ENCODE measurements at places on chromosomes 16 and 17.

DNA sequence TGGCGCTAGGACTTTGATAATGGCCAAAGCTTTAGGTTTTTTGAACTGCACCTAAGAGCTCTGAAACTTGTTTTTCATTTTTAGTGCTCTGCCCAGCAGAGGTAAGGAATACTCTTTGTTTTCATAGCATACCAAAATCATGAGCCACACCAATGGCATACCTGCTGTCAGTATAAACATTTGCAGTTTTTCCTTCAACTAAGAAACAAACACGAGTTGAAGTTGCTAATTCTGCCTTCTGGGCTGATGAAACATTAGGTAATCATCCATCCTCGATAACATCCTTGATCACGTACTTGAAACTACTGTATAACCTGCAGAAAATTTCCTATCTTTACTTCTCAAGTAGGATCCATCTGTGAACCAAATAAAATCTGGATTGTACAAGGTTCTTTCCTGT lies 20.6 kb upstream of the B4GALNT2 start:
- DNase-seq, result no peak

- no peak for DNase-seq
Observed at GRCh38 chr16:58717994-58718393, 16.1 kb downstream of the GOT2 start.

DNA sequence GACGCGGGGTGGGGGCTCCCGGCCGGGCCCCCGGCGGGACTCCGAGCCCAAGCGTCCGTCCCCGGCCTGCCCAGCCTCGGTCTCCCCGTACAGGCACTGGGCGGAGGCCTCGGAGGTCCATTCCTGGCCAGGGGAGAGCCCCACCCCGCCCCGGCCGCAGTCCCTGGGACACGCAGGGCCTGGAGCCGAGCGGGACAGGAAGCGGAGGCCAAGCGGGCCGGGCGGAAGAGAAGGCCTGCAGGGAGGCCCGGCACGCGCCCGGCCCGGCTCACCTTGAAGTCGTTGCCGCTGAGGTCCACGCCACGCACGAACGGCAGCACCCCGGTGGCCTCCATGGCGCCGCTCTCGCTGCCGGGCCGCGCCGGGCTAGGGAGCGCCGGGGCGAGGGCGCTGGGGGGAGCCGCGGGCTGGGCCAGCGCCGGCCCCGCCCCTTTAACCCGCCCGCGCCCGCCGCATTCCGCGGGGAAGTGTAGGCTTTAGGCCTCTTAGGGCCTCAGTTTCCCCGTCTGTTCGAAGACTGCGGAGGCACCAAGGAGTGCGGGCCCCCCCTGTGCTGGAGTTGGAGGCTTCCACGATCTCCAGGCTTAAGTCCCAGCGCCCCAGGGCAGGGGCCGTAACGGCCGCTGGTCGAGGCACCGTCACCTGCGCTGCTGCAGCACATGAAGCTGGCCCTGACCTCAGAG lies at the start of gene FLII:
Gene FLII (minus strand): TSS at position 383 of the 683 bp plus-strand sequence. CDS start 48 bp downstream, at position 335.
- peak; percentile 78 for DNase-seq

DNA sequence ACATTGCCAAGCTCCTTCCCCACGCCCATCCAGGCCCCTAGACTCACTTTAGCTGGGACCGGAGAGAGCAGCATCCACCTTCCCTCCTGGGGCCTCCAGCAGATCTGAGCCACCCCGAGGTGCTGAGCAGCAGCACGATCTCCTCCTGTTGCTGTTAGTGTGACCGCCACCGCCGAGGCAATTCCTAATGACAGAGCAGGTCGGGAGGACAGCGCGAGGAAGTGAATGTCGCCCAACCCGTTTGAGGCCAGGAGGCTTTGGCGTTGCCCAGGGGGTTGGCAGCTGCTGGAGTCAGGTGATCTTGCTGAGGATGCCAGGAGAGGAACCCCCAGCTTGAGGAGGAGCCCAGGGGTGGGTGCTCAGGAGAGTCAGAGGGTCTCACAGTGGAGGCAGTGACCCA lies at the start of gene RNF222:
Gene RNF222 (minus strand): TSS at position 192 of the 400 bp plus-strand sequence. CDS start 4,366 bp downstream, outside the sequence.
- DNase-seq, result peak; percentile 81

GRCh38 chr16:12455287-12455798 lies 348.3 kb downstream of the CPPED1 start:
- peak; percentile 78 for DNase-seq

- DNase-seq, result no peak
Observed at GRCh38 chr17:9705745-9706144, 60.4 kb downstream of the USP43 start.

DNA sequence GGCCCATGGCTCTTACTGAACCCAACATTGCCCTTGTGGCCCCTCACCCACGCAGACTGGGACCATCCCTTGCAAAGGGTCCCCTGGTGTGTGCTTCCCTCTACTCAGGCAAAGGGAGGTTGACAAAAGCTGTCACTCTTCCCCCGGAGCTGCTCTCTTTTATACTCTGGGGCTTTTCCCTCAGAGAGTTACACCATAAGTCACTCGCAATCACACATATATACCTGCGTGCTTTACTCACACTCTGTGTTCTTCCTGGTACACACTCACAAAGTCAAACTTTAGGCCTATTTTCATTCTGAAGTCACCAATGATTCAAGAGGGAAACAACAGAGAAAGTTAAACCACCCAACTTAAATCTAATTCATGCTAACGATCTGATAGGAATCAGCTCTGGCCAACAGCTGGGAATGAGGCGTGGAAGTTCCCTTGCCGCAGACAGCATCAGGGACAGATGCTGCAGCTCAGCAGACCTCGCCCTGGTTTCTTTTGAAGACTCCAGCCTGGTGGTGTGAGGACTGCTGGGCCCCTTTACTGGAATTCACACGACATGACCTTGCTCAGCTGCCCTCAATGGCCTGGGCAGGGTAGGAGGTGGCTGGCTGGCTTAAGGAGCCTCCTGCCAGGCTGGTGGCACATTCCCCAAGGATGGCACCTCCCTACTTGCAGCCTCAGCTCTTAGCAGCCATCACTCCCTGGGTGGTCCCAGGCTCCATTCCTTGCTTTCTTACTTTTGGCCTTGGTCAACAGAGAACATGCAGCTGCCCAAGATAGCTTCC lies 27.3 kb downstream of the HIC1 start:
- DNase-seq, result no peak

- no peak for DNase-seq
Observed at GRCh38 chr16:586047-586644, 3.7 kb upstream of the RAB40C start.

- no peak for DNase-seq
Observed at GRCh38 chr17:59129814-59130213, 23.1 kb upstream of the TRIM37 start.

DNA sequence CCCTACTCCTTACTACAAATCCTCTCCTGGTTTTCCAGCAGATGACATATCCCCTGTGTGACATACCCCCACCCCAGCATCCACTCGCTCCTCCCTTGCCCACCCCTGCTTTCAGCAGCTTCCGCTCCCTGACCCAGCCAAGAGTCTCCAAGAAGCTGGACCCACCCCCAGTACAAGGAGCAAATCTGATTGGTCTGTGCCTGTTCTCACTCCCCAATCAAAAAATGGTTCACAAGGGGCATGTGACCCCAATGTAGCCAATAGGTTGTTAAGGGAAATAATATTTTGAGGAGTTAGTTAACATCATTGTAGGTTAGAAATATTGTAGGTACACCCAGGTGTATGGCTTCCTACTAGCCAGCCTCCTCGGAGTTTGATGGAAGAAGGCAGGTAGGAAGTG lies 70.1 kb downstream of the GP2 start:
- DNase-seq, result no peak

GRCh38 chr17:58060596-58061191 lies 22.5 kb upstream of the DYNLL2 start:
- DNase-seq, result no peak

GRCh38 chr17:77332981-77333685 lies 192.4 kb downstream of the SEC14L1 start:
- DNase-seq, result peak; percentile 50

GRCh38 chr17:17455173-17455572 lies 21.6 kb upstream of the MED9 start:
- peak; percentile 52 for DNase-seq

DNA sequence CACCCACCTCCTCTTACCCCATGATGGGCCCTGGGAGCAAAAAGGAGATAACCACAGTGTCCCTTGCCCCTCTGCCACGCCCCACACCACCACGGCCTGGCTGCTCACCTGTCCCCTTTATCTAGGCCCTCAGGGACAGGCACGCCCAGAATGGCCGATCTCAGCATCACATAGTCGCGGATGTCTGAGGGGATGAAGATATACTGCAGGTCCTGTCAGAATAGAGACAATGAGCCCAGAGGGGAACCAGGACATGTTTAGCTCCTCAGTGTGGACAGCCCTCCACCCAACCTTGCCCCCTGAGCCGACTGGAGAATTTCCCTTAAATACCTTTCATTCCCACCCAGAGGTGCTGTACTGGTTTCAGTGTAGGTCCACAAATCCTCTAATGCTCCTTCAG lies 15.2 kb downstream of the ST6GALNAC2 start:
- DNase-seq, result no peak

DNA sequence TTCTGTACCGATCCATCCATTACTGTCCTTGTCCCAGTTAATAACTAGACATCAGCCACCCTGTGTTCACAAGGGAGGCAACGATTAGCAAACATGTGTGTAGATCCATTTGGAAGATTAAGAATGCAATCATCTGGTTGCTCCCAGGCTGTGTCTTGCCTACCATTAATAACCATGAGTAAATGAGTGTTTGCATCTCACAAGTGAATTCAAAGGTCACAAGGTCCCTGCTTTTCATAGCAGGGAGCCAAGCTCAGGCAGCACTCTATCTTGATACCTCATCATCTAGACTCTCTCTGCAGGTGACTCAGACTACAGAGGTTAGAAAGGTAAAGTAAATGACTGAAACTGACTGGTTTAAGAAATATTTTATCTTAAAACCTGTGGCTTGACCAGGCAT lies 25.3 kb downstream of the VWA3A start:
- DNase-seq, result no peak

Measured in DMS53 (cell line).